Effector memory CD4-positive, alpha-beta T cell (primary cell): ENCODE measurements at places on chromosomes 2 and 18.

GRCh38 chr2:139478165-139478914 lies 698.1 kb upstream of the NXPH2 start:
- no peak for DNase-seq

GRCh38 chr2:11102956-11103860 lies 52.1 kb upstream of the SLC66A3 start:
- no peak for DNase-seq

DNA sequence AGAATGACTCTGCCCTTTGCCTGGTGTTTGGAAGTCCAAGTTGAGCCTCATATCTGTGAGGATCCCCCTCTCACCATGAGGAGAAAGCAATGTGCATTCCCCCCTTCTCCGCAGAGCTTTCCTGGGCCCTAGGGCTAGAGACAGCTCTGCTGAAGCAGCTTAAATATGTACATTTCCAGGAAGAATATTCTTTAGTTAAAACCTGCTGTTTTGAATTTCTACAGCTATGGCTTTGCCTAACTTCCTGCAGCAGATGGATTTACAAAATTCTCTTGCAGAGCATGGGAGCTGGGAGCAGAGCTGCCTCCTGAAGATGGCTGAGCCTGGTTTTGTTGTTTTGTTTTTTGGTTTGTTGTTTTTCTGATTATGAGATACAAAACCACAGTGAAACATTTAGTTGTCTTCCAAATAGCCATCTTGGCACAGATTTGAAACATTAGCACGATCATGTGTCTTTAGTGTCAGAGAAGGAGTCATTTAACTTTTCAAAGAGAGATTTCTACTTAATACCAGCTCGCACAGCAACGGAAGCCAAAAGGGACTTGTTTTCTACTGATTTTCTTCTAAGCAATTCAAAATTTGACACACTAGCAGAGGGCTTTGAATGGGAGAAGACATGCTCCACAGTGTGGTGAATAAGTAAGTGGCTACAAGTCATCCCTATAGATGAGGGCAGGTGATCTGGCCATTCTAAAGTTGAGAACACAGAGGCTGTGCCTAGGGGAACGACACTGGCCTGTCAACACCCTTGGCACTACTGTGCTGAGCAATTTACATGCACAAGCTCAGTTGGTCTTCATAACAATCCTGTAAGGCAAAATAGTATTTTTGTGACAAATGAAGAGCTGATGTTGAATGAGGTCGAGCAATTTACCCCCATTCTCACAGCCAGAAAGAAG lies 222.6 kb downstream of the MREG start:
- DNase-seq = no peak

DNA sequence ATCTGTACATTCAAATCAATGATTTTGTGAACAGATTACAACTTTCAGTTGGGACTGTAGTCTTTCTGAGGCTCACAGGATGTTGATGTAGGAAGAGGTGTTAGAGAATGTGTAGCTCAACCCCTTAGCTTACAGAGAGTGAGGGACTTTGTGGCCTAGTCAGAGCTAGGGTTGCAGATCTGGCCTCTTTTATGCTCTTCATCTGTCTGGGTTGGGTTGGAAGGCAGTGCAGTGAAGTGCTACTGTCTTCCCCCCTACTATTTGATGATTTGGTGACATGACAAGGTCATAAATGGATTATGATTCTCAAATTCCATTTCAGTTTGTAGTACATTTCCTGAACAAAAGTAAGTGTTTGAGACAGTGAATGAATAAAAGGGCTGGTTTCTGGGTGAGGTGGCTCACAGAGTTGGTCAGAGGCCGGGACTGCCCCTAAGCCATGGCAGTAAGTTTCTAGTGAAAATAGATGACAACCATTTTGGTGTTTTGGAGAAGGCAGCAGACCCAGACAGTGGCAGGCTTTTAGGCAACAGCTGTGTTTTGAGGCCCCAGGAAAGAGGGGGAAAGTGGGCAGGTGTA lies 21.6 kb downstream of the MAP4K4 start:
- DNase-seq = no peak

DNA sequence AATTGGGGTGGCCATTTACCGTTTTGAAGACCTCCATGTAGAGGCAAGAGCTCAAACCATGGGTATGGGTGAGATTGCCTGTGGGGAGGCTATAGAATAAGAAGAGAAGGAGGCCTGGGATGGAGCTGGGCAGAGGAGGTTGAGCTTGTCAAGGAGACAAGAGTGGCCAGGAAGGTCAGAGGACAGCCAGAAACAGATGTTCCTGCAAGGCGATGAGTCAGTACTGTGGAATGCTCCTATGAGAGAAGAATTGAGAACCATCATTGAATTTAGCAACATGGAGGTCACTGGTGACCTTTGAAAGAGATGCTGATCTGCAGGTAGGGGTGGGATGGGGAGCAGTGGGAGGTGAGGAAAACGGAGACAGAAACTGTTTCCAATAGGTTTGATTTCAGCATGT lies 3.5 kb downstream of the ACSL3 start:
- DNase-seq = no peak

DNA sequence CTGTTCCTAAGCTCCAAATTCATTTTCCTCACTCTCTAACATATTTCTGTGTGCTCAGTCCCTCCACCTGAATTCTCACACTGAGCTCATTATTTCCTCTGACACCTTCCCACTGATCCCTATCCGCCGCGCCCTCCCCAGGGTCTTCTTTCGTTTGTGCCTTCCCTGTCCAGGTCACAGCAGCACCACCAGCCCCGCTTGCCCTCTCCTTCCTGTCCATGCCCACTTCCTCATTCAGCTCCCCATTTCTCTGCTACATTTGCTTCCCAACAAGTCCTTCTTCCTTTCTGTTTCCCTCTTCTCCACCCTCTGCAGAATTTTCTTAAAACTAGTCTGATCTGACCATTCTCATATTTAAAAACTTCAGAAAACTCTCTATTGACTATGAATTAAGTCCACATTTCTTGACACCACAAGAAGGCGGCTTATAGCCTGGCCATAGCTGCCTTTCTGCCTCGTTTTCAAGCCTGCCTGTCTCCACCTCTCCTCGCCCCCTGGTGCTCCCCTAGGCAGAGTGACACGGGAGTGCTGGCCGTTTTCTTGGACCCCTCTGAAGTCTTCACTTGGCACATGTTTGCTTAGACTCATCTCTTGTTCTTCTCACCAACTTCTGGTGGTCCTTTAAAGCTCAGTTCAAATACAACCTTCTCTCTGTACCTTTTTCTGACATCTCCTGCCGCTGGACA lies 138.7 kb upstream of the BOD1L2 start:
- no peak for DNase-seq
